Glomerular endothelial cell (primary cell): ENCODE measurements at places on chromosomes 1 and 21.

GRCh38 chr1:187999973-188000372, 1171.2 kb downstream of the PLA2G4A start:
- DNase-seq: no peak

DNA sequence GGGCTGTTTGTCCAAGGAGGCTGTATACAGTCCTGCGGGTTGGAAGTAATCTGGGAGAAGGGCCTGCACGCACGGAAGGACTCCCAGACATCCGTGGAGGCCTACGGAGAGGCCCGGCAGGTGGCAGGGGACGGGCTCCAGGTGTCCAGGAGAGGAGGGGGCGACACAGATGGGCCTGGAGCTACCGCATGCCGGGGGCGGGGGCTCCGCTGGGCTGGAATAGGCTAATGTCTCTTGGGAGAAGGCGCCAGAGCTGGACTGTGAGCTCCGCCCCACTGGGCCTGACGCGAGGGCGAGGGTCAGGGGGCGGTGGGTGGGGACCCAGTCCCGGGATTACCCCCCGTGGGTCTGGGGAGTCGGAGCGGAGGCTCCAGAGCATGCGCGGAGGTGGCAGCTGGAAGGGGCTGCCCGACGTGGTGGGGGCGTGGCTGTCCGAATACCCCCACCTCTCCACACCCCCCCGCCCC, 659 bp downstream of the AGO1 start:
- DNase-seq: no peak

- DNase-seq: no peak
Measured at GRCh38 chr1:29047142-29047541, 76.6 kb downstream of the TMEM200B start.

DNA sequence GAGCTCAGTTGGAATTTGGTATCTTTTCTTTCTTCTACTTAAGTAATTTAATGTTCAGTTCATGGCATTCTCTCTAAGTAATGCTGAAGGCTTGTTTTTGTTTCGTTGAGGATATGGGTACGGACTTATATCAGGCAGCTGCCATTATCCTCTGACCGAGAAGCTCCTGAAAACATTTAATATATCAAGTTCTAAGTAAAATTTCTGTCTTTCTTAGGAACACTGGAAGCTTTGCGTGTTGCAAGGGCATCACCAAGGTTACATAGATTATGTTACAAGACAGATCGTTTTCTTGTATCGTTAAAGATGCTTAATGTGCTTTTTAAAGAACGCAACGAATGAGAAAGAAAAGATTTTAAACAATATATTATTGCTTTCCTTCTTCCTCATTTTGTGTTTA, 1.0 kb upstream of the GALNT2 start:
- no peak for DNase-seq

DNA sequence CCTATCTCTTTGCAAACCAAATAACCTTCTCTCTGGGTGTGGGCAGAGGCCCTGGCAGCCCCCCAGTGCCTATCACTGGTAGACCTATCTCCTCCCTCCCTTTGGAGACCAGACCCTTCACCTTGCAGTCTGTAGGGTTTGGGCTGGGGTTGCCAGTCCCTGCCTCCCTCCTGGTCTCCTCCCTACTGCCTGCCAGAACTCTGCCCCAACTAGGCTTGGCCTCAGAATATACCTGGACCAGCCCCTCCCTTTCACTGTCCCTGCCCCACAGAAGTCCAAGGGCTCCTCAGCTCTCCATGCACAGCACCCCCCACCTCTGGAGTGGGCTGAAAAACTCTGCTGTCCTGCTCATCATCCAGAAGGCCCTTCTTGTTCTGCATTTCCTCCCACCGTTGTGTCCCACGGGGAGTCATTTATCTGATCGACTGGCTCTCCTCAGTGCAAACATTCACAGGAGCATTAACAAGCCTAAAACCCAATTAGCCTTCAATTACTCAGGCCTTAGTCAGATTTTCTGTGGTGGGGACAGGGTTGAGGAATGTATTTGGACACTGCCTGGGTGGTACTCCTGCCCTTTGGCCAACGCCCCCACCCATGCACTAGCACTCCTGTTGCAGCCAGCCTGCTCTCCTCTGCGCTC, 27.7 kb upstream of the DMBX1 start:
- DNase-seq: no peak

DNA sequence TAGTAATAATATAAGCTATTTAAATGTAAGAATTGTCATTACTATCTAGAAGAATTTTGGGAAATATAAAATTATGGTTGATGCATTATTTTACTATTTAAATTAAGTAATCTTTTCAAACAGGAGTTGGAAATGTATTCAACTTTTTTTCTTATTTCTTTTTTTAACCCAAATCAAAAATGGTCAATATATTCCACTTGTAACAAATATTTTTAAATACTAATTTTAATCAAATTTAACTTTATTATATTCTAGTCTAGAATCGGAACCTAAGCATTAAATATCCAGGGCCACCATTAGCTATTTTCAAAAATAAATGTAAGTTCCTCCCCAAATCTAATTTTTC, 37.2 kb upstream of the S1PR1 start:
- no peak for DNase-seq

GRCh38 chr1:89556726-89557444, 32.3 kb downstream of the LRRC8B start:
- no peak for DNase-seq

DNA sequence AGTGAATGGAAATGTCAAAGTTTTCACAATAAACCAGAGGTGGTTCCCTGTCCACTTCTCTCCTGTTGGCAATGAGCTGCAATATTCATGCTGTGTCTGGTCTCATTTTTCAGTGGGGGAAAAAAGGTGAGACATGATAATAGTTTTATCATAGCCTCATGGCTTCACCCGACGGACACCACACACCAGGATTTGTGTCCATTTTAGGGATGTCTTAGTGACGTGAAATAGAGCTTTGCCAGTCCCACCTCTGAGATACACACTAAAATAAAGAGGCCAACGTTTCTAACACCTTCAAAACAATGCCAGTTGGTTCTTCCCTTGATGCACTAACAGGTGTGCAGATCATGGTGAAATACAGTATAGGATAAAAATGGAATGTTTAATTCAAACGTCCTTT, 91.5 kb upstream of the TLR5 start:
- DNase-seq: no peak

DNA sequence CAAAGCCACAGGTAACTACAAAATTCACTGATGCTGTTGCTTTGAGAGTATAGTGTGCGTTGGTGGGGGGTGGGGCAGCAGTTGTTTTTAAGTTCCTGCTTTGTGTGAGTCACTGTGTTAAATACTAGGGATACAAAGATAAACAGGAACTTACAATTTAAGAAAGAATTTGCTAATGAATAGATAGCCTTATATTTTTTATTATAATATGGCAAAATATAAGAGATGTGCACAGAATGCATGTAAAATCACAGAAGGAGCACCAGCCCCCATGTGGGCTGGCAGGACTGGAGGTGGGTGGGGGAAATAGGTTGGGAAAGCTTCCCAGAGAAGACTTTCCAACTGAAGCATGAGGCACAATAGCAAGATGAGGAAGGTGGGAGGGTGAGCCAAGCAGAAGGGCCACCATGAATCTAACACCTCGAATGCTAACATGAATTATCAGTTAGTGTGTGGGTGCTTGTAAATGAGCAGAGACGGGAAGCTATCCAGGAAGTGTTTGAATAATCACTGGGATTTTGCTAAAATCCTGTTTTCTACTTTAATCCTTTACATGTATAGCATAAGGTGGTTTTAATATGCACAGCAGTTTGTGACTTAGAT, 57.0 kb upstream of the RAVER2 start:
- peak; percentile 58 for DNase-seq

DNA sequence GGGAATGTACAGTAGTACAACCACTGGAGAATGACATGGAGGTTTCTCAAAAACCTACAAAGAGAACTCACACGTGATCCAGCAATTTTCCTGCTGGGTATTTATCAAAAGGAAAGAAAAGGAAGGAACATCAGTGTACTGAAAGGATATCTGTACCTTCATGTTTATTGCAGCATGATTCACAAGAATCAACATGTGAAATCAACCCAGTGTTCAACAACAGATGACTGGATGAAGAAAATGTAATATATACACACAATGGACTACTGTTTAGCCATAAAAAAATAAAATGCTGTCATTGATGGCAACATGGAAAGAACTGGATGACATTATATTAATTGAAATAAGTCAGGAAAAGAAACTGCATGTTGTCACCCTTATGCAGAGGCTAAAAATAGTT, 19.0 kb upstream of the CYP4A11 start:
- DNase-seq: no peak

GRCh38 chr1:198157241-198157846, 546 bp downstream of the NEK7 start:
- DNase-seq: no peak

DNA sequence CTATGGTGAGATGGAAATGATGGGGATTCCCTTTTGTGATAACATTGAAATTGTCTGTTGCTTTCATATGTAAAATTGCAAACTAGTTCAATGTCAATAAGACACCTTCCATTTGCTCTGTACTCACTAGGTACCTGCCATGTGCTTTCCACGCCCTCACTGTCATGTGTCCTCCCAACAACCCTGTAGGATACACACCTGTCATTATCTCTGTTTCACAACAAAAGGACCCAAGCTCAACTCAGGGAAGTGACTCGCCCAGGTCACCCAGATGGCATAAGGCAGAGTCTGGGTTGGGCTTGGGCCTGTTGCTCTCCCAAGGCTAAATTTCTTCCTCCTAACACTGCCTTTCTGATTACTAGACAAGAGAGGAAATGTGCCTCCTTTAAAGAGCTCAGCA, 45.3 kb upstream of the MCOLN3 start:
- no peak for DNase-seq

DNA sequence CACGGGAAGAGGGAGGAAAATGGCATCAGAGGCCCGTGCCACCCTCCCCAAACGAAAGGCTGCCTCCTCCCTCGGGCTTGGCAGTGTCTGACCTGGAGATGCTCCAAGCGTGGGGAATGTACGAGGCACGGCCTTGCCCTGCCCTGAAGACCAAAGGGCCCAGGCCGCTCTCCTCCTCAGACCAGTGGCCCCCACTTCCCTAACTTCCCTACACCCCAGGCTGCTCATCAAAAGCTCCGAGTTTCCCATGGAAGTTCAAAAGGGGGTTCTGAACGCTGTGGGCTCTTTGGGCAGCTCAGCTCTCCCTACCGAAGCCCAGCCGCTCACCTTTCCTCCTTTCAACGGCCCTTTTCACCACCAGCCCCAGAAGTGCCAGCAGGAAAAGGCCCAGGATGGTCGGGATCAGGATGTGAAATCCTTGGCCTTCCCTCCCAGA, 11.8 kb downstream of the FCMR start:
- no peak for DNase-seq

DNA sequence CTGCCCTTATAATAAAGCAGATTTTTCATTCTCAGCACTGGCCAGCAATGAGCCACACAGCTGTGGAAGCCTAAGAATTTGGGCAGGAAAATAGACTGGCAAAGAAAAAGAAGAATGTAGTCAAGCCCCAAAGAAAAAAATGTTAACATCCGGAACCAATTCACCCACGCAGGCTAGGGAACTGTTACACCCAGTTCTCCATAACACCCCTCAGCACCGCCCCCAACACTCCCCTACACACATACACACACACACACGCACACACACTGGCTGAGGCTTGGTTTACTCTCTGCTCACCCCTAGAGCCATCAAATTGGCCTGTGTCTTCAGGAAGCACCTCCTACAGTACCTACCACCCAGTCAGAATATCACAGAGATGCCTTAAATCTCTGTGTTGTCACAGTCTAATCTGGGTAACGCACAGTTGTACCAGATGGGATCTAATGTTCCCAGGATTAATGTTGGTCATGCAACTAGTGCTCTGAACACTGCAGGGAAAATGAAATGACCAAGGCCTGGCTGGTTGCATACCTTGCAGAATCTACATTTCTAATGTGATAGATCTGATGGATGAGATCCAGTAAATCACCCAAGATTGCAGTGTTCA, 14.5 kb downstream of the TBX15 start:
- no peak for DNase-seq

DNA sequence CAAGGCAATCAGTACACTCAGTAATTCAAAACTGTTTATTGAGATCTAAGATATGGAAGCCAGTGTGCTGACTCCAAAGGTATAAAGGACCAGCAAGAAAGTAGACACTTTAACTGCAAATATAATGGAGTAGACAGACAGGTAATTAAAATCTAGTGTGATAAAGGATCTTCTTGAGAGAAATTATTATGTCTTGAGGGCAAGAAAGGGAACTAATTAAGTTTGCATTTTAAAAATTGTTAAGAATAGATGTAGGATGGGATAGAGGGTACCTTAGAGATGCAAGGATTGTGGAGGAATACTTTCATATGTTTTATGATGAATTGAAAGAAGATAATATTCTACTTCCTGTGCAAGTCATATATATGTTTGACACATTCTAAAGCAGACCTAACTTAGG, 825.3 kb downstream of the LTN1 start:
- no peak for DNase-seq

- no peak for DNase-seq
Measured at GRCh38 chr1:176195547-176195946, 11.5 kb downstream of the COP1 start.

DNA sequence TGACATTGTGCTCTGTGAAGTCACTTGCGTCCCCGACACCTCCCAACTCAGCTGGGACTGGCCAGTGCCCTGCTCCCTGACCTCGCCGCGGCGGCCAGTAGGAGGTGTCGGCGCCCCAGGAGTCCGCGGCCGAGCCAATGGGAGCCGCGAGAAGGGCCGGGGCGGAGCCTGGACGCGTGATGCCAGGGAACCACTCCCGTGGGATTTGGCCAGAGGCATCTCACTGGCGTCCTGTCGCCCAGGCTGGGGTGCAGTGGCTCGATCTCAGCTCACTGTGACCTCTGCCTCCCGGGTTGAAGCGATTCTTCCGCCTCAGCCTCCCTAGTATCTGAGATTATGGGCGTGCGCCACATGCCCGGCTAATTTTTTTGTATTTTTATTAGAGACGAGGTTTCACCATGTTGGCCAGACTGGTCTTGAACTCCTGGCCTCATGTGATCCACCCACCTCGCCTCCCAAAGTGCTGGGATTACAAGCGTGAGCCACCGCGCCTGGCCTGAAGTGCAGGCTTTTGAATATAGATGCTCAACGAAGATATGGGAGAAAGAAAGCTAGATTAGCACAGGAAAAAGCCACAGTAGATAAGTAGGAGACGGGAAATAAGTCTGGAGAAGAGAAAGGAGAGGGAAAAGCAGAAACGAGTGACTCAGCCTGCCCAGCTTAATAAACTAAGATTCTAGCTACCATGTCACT, 38.0 kb downstream of the ZBTB8OS start:
- peak; percentile 25 for DNase-seq

GRCh38 chr1:53636621-53637171, 102.3 kb downstream of the GLIS1 start:
- no peak for DNase-seq
